NCI-H1417 (cell line): ENCODE measurements at places on chromosomes 3 and 15.

GRCh38 chr3:30353711-30354467, 252.5 kb upstream of the TGFBR2 start:
- DNase-seq: no peak

- DNase-seq: no peak
Measured at GRCh38 chr3:81339040-81339845, 422.2 kb downstream of the GBE1 start.

- no peak for DNase-seq
Measured at GRCh38 chr3:133412183-133413132, 12.6 kb downstream of the BFSP2 start.

DNA sequence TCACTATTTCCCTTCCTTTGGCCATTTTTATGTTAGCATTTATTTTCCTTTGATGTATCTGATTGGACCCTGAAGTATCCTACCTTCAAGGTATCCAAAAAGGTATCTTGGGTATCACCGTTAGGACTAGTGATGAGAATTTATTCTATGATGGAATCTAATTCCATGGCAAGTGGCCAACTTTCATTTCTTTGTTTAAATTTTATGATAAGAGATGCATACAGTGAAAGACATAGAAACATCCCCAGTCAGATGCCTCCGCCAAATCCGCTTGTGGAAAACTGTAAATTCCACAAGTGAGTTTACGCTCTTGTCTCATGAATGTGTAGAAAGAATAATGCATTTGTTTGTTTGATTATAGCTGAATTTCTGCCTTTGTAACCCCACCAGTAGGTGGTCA, 153.7 kb upstream of the NR2F2 start:
- DNase-seq: no peak

- no peak for DNase-seq
Measured at GRCh38 chr3:110352841-110353604, 718.6 kb upstream of the NECTIN3 start.

- DNase-seq: no peak
Measured at GRCh38 chr3:143375698-143376097, 256.1 kb downstream of the CHST2 start.

DNA sequence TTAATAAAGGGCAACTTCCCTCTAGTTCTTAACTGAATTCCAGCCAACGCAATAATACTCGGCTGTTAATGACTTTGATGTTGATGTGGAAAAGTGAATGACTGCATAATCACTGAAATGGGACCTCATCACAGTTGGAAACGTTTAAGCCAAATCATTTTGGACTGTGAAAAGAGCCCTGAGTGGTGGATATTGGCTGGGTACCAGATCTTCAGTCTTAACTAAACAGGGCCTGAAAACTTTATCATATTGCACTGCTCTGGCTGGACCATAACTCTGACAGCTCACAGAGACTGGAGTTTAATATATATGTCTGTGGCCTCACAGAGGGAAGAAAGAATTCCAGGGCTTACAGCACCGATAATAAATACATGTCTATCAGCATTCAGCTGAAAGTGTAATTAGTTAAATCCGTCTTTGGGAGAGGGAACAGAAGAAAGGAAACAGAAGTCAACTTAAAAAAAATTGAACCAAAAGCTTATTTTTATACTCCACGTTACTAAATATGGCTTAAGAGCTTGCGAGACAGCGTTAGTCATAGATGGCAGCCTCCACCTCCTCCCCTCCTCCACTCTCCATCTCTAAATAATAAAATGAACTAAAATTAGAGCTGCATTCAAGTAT, 222.3 kb upstream of the CDIN1 start:
- DNase-seq: no peak

DNA sequence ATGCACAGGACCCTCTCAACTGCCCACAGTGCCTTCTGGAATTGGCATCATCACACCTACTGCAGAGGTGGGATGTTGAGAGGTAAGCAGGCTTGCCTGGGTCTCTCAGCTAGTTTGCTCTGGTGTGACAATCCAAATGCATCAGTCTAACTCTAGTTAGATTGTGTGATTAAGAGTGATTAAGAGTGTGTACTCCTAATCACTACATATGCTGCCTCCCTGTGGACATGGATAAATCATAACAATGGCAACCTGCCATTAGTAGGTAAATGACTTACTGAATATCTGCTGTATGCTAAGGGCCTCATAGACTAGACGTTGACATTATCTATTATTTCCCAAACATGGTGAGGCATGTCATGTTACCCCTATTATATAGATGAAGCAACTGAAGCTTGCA, 342.1 kb downstream of the OCA2 start:
- DNase-seq: peak; percentile 5

- no peak for DNase-seq
Measured at GRCh38 chr3:49910409-49911123, 6.9 kb upstream of the MST1R start.

DNA sequence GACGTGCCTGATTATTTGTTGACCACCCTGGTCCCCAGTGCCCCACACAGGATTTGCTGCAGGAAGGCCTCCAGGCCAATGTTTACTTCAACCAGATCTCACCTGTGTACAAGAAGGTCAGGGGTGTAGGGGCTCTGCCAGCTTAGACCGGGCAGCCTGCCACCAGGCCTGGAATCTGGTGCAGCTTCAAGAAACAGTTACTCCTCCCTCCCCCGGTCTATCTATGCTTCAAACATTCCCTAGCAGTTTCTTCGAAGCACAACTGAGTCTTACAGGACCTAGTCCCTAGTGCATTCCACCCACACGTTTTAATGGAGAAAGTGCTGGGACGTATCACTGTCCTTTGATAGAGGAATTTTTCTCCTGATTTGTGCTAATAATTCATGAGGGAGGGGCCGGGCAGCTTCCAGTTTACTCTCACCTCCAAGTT, 8.0 kb downstream of the SH3BP5 start:
- no peak for DNase-seq

DNA sequence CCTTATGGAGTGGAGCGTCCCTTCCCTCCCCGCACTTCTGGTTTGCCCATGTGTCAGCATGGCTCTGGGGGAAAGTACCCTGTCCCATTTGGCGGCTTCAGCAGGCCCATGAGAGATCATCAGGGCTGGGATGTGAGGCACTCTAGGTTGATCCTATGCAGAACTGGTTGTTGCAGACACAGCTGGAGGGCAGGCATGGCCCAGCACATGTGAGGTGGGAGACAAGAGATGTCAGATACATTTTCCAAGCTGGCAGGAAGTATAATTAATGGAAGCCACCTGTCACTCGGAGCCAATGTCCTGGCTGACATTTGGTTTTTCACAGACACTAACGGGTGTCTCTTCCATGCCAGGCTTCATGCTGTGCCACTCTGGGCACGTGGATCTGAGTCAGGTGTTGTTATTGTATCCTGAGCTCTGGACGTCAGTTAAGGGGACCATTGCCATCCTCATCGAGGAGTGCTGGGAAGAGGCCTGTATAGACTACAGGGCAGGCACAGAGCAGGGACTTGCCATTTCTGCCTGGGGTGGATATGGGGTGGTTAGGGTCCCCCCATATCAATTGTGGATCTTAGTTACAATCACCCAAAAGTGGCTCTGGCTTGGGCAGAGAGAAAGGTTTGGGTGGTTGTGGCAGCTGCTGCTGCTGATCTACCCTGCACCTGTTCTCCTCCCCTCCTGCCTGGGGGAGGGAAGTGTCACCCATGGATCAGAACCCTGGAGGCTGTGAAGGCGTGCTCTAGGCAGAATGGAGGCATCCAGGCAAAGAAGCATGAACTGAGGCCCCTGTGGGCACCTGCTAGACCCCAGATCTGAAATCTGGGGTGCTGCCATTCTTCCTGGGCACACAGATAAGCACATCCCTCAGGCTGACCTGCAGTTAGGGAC, 140.7 kb downstream of the FBLN2 start:
- no peak for DNase-seq

DNA sequence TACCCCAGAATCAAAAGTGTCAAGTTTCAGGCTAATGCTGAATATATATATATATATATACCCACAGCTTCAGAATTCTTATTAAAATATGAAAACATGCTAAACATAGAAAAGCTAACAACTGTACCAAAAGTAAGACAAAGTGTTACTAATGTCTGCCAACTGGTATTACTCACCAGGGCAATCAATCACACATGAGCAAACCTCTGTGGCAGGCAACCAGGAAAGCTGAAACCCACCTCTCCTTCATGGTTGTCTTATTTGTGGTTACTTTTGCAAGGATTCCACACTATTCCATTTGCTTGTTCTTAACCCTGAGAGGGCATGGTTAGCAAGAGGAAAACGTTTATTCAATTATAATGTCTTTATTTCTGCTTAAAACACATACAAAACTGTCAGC, 512.3 kb upstream of the MDFIC2 start:
- no peak for DNase-seq

DNA sequence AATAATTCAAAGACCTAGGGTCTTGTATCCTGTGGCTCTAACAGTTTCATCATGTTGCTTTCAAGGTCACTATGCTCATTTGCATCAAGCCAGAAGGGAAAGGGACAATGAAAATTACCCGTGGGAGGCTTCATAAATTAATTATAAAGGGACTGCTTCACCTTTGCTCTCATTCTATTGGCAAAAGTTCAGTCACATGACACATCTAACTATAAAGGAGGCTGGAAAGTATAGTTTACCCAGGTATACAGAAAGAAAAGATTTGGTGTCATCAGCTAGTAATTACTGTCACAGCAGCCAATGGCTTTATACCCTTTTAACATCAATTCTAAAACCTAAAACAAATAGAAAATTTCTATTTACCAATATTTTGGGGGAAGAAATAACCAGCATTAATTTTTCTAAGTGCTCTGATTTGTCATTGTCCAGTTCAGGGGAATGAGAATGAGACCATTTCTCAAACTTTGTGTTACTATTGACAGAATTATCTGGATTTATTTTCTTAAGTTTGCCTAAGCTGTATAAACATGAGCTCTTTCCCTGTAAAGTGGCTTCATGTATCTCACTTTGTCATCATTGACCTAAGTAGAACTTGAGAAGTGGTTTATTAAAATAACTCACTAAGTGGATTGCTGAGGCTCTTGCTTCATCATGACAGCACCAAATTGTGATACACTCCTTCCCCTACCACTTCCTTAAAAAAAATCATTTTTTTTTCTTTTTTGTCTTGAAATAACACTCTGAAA, 257.7 kb upstream of the PEX5L start:
- DNase-seq: no peak

GRCh38 chr3:140186421-140186920, 251.5 kb downstream of the CLSTN2 start:
- no peak for DNase-seq

GRCh38 chr15:51718219-51718618, 19.2 kb downstream of the LYSMD2 start:
- DNase-seq: peak; percentile 70

- no peak for DNase-seq
Measured at GRCh38 chr3:43732747-43733425, 42.1 kb downstream of the ABHD5 start.

- no peak for DNase-seq
Measured at GRCh38 chr3:73422571-73422970, 202.2 kb downstream of the PDZRN3 start.

- peak; percentile 45 for DNase-seq
Measured at GRCh38 chr3:127970966-127971592, 56.0 kb downstream of the KBTBD12 start.

DNA sequence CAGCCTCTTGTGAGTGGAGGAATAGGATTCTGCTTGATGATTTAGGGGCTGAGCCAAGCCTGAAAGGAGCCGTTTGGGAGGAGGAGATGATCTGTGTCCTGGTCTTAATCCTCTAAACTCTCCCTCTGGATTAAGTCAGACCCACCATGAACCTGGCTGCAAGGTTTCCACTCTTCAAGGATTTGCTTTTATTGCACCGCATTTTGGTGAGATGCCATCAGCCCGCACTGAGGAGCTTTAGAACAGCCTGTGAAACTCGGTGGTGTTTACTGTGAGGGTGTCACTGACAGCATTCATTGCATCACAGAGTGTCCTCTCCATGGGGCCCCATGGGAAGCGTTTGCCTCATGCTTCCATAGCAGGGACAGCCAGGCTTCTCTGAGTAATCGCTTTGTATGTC, 59.2 kb downstream of the EPHB1 start:
- DNase-seq: no peak

- DNase-seq: no peak
Measured at GRCh38 chr15:99442252-99442897, 123.4 kb upstream of the MEF2A start.

GRCh38 chr15:65329984-65330735, 25.7 kb downstream of the RNU5B-1 start:
- no peak for DNase-seq
